ENCODE measurements at places on chromosomes 1 and 21.

DNA sequence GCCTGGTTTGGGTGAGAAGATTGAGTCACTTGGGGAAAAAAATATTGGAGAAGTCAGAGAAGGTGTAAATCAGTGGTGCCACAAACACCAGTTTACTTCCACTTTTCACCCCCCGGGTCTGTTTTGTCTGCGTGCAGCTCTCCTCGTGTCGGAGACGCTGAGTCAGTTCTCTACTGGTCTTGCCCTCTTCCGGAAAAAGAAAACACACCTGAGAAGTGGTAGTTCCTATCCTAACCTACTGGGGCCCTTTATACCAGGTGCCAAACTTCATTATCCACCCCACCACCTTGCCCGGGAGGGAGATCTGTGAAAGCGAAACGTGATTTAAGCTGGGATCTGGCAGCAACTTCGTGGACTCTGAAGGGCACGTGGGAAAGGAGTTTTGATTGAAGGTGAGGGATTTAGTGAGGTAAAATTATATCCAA is 855 bp upstream of the IVNS1ABP start:
- no peak for DNase-seq

DNA sequence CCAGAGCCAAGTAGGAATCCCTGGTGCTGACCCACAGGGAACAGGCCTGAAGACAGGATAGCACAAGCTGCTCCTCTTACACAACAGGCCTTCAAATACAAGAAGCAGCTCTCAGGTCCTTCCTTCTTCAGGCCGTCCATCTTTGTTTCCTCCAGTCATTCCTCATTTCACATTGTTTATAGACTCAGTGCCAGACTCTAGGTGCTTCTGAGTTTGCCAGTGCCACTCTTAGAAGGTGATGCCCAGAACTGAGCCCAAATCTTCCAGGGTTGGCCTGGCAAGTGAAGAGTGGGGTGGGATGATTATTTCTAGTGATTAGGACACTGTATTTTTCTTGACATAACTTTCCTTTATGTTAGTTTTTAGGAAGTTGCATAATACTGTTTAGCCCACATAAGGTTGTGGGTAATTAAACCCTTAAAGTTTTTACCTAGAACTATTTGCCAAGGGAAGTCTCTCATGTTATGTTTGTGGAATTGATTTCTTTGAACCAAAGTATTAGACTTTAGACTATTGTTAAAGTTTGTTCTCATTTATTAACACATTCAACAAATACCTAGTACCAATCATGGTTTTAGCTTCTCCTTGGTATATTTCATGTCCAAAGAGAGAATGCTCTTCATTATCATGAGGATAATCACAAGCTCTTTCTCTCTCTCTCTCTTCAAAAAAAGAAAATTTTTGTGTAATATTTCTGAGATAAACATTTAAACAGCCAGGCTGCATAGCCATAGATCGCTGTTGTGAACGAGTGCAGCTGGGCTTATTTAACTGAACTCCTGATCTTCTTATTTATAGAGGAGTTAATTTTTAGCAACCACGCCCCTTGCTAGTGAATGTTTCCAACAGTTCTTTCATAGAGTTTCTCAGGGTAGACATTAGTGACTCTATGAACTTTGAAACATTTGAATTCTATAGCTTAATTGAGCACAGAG is 47.7 kb downstream of the PGM1 start:
- no peak for DNase-seq

- DNase-seq, result no peak
Observed at GRCh38 chr1:22364764-22365163, 86.9 kb upstream of the ZBTB40 start.

DNA sequence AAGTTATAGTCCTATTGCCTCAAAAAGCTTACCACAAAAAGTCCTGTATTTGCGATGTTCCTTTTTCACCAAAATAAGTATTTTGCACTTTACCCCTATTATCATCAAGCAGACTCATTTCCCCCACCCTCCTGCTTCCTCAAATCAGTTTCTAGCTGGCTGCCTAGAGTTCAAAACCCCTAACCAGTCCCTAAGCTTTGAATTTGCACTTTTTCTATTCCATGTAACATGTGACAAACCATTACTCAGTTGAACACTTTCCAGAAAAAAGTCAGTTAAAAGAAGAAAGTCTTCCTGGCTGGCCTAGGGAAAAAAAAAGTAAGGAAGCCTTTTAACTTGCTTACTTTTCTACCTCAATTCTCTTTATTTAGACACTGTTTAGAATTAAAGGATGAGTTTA is 8.2 kb downstream of the CEP170 start:
- no peak for DNase-seq

DNA sequence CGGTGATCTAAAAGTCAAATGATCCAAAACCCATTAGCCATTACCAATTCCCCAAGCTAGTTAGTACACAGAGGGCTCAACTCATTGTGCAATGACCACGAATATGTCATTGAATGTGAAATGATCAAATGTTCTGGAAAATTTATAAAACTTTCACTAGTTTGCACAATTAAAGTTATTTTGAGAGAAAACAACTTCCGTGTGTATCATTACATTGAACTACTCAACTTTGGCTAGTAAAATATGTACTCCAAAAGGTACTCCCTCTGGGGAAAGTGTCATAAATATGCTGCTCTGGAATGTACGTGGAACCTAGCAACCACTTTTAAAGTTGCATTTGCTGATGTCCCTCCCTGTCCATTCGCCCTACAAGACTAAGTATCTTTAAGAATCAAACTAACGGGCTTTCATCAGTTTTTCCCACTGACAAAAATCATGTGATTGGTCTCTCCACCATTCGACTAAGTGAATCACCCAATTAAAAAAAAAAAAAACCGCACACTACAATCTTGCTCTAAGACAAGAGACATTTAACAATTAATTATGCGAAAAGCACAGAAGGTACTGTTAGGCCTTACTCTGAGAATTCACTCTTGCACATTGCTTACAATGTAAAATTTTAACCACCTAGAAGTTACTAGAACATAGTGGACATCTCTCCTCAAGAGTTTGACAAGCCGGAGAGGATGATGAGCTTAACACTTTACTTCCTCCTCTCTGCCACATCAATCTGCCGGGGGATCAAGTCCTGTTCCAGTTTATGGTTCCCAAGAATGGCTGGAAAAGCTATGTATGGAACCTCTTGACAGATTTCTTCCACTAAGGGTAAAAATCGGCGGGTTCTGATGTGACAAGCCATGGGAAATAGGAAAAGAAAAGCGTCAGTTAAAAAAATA is 1.2 kb downstream of the ACBD3 start:
- DNase-seq, result no peak

All from GM04504 (cell line).